Kidney epithelial cell (primary cell): ENCODE measurements at places on chromosomes 11 and 22.

DNA sequence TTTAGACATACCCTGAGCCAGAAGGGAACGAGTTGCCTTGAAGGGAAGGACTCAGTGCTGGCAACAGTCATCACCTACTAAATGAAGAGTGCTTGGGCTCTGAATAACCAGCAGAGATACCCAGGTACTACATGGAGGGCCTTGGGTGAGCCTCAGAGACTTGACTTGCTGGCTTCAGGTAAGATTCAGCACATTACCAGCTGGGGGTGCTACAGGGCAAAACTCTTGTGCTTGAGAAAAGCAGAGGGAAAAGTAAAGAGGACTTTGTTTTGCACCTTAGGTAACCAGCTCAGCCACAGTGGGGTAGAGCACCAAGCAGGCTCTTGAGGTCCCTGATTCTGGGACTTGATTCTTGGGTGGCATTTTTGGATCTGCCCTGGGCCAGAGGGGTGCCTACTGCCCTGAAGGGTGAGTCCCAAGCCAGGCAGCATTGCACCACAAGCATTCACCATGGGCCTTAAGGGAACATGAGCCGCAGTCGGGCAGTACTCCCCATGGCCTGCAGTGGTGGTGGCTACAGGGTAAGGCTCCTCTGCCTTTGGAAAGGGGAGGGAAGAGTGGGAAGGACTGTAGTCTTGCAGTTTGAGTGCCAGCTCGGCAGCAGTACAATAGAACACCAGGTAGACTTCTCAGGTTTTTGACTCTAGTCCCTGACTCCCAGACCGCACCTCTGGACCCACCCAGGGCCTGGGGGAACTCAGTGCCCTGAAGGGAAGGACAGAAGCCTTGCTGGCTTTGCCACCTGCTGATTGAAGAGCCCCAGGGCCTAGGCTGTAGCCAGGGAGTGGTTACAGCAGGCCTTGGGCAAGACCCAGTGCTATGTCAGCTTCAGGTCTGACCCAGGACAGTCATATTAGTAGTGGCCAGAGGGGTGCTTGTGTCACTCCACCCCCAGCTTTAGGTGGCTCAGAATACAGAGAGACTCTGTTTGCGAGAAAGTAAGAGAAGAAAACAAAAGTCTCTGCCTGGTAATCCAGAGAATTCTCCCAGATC lies 22.7 kb upstream of the PLEKHA7 start:
- DNase-seq = no peak

GRCh38 chr11:90229791-90230190 lies 6.9 kb upstream of the CHORDC1 start:
- DNase-seq = no peak

- DNase-seq = no peak
Measured at GRCh38 chr11:117641008-117641915, 155.8 kb downstream of the DSCAML1 start.

DNA sequence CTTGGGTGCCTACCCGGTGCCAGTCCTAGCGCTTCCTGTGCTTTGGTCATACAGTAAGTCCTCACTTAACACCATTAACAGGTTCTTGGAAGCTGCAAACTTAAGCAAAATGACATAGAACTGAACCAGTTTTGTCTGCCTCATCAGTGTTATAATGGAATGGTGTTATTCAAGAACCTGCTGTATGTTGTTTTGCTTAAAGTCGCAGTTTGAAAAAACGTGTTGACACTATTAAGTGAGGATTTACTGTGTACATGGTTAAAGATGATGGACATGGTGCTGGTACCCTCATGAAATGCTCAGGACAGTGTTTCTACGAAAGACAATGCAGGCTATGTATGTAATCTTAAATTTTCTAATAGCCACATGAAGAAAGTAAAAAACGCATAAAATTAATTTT lies 41.3 kb downstream of the PPP6R3 start:
- no peak for DNase-seq

DNA sequence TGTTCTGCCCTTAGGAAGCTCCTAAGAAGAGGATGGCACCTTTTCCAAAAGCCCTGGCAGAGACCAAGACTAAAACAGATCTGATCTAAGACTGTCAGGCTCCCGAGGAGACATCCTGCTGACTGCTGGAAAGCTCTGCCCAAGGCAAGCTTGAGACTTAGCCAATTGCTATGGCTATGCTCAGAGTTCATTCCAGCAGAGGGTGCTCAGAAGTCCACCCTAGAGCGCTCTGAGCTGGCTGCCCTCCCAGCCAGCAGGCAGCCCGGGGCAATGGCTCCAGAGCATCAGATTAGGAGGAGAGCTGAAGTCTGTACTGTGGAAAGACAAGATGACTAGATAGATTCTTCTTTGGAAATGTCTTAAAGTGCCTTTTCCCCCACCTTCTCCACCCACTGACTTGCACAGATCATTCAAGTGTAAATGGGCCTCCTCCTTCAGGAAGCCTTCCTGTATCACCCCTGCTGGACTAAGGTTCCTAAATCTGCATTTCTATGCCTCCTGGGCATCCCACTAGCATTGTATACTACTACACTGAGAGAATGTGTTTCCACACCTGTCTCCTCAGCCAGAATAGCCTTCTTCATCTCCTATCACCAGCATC lies 23.4 kb downstream of the LRRC55 start:
- no peak for DNase-seq

- DNase-seq = no peak
Measured at GRCh38 chr11:40099426-40100161, 1359.9 kb downstream of the LRRC4C start.
